ENCODE measurements at places on chromosomes 5 and 9.

DNA sequence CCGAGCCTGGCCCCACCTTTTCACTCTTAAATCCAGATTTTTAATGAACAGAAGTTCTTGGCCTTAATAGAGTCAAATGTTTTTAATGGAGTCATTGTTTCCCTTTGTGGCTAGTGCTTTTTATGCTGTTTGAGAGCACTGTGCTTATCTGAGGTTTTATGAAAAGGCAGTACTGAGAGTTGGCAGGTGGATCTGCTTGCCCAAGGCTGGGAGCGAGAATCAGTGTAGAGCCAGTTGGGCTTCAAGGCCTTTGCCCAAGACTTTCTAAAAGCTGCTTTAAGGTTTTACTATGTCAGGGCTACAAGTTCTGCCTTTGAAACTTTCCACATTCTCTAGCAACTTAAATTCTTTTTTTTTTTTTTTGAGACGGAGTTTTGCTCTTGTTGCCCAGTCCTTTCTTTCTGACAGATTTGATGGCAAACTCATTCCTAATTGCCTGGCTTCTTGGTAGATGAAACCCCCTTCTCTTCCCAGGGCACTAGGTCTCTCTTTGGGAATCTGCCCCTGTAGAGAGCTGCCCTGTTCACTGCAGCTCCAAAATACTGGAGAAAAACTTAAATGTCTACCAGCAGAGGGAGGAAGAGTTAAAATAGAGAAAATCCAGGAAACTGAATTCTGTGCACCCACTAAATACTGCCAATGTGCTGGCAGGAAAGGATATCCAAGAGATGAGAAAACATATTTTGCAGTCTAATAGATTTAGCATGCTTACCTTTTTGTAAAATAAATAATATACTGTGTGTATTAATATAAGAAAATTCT lies 36.9 kb upstream of the CDK20 start:
- DNase-seq: no peak

- no peak for DNase-seq
These were observed 225.7 kb upstream of the KLF9 start for GRCh38 chr9:70639853-70640814.

DNA sequence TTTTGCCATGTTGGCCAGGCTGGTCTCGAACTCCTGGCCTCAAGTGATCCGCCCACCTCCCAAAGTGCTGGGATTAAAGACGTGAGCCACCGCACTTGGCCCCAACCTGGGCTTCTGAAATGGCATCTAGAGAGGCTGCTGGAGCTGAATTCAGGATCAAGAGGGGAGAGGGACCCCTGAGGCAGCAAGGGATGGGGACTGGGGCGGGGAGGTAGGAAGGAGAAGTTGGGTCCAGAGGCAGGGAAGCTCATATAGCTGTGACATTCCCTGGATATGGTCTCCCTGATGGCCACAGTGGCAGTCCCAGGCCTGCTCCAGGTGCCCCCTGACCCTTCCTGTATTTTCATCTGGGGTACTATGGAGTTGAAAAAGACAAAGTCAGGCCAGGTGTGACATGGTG lies 12.1 kb downstream of the REEP2 start:
- no peak for DNase-seq

- no peak for DNase-seq
These were observed 123.3 kb downstream of the TLR4 start for GRCh38 chr9:117827456-117827855.

- DNase-seq: no peak
These were observed 58.1 kb upstream of the CDKN2B start for GRCh38 chr9:22067196-22067595.

DNA sequence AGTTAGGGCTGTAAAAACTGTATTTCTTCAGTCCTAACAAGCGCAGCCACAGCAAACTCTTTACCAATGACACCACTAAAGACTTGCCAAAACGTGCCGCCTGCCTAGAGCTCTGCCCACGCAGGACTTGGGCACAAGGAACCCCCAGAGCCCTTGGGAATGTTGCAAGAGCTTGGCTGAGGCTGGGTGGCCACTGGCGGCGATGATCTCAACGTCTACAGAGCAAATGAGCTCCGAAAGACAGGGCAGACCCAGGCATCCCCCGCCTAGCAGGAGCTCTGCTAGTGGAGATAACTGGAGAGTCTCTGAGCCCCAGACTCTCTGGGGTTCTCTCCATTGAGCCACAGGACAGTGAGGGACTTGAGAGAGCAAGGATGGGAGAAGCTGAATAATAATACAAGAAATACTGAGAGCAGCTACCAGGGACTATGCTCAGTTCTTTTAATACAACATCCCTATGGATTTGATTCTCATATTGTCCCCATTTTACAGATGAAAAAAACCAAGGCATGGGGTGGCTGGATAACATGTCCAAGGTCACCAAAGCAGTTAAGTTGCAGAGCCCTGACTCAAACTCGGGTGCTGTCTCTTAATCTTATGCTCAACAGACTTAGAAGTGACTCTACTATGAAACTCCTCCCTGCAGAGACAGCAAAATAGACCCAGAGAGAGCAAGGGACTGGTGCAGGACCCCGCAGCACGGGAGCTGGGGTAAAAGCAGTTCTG lies 32.5 kb downstream of the SHB start:
- DNase-seq: no peak

GRCh38 chr5:152477536-152477935 lies 72.5 kb upstream of the NMUR2 start:
- no peak for DNase-seq

GRCh38 chr9:135183069-135183468 lies 95.6 kb downstream of the OLFM1 start:
- no peak for DNase-seq

All from caudate nucleus (tissue), 63 donors.